RPMI8226 (cell line): ENCODE measurements at places on chromosomes 16 and 17.

- no peak for DNase-seq
Measured at GRCh38 chr16:83002351-83003334, 375.9 kb downstream of the CDH13 start.

DNA sequence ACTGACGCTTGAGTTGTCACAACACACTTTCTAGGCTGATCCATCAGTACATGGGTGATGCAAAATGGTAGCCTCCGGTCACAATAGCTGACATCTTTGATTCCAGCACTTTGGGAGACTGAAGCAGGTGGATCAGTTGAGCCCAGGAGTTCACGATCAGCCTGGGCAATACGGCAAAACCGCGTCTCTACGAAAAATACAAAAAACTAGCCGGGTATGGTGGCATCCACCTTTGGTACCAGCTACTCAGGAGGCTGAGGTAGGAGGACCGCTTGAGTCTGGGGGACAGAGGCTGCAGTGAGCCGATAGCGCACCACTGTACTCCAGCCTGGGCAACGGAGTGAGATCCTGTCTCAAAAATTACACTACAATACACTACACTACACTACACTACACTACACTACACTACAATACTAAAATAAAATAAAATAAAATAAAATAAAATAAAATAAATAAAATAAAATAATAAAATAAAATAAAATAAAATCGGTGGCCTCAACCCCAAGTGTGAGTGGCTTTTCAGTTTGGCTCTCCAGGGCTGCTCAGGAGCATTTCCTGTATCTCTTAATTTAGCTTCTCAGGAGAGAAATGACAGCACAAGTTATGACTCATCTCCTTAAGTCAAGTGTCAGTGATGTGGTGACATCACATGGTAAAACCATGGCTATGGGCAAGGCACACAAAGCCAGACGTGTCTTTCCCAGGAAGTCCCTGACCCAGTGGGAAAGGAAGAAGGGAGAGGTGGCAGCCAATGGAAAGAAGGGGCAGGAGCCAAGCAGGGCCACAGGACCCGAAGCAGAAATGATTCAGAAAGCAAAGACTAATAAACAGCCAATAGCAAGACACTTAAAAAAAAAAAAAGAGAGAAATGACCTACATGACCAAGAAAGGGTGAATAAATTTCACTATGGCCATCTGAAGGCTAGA, 75.3 kb upstream of the TBC1D3K start:
- peak; percentile 31 for DNase-seq

GRCh38 chr16:8855972-8856371, 12.8 kb downstream of the CARHSP1 start:
- DNase-seq: no peak

DNA sequence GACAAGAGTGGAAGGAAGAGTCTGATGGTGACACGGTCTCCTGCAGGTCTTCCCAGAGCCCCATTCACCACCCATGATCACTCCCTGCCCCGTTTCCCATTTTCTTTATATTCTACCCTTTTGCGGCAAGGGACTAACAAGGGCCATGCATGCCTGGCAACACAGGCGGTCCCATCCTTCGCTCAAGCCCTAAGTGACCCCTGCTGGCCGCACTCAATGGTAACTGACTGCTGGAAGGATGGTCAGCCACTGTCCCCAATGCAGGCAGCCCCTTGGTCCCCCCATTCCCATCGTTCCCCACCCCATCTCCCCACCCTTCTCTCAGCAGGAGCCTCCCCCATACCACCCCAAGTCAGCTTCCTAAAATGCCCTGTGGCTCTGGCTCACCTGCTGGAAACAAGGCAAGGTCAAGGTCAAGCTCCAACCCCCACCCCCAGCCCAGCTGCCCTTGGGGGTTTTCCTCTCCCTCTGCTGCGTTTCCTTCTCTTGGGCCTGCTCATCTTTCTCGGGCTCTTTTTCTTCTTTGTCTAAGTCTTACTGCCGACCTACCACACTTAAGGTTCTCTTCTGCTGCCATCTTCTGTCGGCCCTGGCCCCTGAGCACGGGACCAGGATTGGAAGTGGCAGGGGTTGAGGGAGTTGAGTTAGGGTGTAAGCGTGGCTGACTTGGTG, 116.0 kb downstream of the RPTOR start:
- no peak for DNase-seq

DNA sequence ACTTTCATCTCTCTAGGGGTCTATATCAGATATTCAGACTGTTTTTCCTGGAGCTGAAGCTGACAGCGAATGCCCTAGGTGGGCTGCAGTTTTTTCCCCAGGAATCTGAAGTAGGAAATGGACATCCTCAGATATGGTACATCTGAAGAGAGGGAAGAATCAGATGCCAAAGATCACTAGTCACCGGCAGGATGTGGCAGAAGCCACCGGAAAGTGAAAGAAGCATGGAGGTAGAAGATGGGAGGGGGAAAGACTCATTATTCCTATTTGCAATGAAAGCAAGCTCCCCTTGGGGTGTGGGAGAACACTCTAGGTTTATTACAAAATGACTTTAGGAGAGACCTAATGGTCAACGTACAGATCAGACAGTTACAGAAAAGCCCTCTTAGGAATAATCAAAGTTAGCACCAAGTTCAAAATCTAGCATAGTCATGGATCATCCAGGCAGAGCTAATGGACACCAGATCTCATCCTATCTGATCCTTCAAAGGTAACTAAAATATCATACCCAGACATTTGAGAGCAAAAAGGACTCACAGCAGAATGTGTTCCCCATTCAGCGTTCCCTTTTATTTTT, 110.7 kb downstream of the HS3ST3A1 start:
- no peak for DNase-seq

DNA sequence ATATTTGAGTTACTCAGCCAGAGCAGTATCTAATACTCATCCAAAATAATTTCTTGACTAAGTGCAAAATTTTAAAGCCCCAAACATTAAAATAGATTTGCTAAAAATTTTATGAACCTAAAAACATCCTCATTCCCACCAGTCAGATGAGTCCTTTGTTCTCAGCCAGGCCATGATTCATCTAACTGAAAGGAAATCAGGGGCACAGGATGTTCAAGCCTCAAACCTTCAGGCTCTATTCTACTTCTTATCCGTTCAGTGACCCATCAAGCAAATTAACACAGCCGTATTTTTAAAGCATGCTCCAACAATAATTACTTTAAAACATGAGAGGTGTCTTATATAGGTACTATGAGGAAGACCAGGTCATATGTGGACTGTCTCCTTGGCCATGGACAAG, 176.5 kb upstream of the MON1B start:
- no peak for DNase-seq
